Small intestine (tissue), 16 donors: ENCODE measurements at places on chromosomes 16 and 17.

- DNase-seq: no peak
Observed at GRCh38 chr17:11366272-11366850, 125.3 kb downstream of the SHISA6 start.

- no peak for DNase-seq
Observed at GRCh38 chr16:51440131-51440889, 289.2 kb upstream of the SALL1 start.

- DNase-seq: peak; percentile 32
Observed at GRCh38 chr16:2514333-2515179, 804 bp downstream of the ATP6V0C start.

- peak; percentile 90 for DNase-seq
Observed at GRCh38 chr17:14302431-14303099, 1.7 kb downstream of the HS3ST3B1 start.

DNA sequence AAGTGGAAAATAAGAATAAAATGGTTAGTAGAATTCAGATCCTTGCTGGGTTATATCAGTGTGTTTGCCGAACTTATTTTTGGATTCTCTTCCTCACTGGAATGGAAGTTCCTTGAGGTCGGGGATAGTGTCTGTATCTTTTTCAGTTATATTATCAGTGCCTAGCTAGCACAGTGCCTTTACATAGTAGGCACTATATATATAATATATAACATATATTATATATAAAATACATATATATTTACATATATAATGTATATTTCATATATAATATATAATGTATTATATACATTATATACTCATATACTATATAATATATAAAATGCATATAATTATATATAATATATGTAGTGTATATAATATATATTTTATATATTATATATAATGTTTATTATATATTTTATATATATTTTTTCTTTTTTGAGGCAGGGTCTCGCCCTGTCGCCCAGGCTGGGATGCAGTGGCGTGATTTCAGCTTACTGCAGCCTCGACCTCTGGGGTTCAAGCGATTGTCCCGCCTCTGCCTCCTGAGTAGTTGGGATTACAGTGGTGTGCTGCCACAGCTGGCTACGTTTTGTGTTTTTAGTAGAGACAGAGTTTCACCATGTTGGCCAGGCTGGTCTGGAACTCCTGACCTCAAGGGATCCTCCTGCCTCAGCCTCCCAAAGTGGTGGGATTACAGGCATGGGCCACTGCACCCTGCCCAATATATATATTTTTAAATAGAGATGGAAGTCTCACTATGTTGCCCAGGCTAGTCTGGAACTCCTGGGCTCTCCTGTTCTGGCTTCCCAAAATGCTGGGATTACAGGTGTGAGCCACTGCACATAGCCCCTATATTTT, 3.2 kb downstream of the NFATC3 start:
- DNase-seq: no peak

DNA sequence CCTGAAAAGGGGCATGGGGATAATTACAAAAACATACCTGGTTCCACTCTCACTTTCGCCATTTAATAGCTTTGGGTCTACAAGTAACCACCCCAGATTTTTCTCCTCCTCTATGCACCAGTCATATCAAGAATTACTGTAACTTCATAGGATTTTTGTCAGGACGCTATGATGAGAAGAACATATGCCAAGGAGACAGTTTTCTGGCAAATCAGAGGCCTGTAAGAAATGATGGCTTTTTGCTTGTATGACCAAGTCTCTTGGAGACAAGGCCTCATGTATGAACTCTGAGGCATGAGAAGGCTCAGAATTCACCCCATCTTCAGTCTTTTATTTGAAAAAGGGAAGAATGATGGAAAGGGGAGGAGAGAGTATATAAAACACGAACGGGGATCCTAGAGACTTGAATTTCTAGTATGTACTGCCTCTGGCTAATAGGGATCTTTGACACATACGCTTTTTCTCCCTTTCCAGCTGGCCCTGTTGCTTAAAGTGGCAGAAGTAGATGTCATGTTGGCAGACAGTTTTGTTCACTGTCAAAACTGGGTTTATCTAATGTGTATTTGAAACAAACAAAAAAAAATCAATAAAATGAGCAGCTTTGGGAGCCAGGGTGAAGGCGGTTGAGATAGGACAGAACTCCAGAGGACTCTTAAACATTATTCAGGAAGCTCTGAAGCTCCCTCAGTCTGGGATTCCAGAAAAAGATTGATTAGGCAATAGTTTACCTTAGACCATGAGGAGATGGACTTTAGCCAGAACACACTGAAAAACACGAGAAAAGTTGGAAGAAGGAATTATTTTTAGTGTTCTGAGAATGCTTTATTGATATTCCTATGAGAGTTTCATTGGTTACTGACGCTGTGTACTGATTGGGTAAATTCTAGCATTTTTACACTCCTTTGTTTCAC, 656.6 kb downstream of the WWOX start:
- DNase-seq: no peak

DNA sequence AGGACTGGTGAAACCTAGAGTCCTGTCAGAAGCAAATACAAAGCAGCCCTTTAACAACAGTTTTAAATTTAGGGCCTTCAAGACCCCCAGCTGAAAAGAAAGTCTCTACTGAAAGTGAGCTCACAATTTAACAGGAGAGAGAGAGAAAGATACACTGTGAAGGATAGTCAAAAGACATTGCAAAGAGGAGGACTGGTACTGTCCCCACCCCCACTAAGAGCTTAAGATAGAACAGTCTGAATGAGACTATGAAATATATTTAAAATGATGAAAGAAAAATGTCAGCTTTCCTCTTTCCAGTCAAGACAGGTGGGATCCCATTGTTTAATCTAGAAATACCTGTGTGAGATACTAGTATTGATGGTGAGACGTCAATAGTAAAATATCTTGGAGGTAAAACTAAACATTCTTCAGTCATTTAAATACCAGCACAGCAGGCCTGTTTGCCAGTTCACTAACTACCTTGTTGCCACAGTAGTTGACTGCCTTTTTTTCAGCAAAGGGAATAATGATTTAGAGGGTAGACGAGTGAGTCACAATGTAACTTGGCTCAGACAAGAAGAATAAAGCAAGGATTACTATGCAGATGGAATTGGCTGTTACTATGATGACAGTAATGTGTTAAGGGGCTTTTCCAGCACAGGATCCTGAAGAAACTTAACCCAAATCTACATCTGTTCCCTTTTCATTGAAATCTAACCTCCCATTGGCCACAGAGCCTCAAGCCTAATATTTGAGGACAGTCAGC, 47.2 kb upstream of the RASL10B start:
- DNase-seq: no peak

DNA sequence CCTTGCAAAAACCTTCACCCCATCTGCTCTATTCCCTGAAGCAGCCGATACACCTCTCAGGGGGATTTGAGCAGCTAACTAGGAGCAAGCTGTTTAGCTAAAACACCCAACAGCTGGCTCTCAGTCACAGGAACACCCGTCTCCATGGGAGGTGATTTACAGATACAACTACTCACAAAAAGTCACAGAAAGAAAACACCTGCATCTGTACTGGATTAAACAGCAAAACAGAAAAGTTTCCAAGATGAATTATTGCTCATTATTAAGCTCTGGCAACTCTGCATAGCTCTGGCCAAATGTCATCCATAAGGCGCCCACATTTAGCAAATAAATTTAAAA, 22.3 kb downstream of the GJC1 start:
- DNase-seq: no peak

- no peak for DNase-seq
Observed at GRCh38 chr16:70635336-70636016, 10.9 kb upstream of the IL34 start.

- DNase-seq: peak; percentile 16
Observed at GRCh38 chr16:57999971-58000705, at the start of gene ZNF319. TSS of gene ZNF319 (minus strand) at chr16:58000672. CDS start at chr16:57998265, 2,407 bp downstream.

DNA sequence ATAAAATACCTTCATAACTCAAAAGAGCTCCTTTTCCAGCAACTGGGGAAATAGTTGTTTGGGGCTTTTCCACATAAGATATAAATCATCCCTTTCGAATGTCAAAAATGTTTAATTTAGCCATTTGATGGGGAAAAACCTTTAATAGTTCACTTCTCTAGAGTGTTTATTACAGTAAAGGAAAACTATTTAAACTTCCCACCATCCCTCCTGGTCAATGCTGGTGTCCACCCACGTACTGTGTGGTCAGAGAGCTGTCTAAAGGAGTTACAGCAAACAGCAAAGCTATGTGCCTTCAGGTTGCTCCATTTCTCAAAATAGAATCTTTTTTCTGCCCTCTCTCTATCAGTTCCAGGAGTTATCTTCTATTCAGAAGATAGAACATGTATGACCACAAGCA, 33.5 kb downstream of the KANSL1 start:
- no peak for DNase-seq

GRCh38 chr17:8954339-8954738, 11.2 kb downstream of the PIK3R5 start:
- DNase-seq: peak; percentile 24

DNA sequence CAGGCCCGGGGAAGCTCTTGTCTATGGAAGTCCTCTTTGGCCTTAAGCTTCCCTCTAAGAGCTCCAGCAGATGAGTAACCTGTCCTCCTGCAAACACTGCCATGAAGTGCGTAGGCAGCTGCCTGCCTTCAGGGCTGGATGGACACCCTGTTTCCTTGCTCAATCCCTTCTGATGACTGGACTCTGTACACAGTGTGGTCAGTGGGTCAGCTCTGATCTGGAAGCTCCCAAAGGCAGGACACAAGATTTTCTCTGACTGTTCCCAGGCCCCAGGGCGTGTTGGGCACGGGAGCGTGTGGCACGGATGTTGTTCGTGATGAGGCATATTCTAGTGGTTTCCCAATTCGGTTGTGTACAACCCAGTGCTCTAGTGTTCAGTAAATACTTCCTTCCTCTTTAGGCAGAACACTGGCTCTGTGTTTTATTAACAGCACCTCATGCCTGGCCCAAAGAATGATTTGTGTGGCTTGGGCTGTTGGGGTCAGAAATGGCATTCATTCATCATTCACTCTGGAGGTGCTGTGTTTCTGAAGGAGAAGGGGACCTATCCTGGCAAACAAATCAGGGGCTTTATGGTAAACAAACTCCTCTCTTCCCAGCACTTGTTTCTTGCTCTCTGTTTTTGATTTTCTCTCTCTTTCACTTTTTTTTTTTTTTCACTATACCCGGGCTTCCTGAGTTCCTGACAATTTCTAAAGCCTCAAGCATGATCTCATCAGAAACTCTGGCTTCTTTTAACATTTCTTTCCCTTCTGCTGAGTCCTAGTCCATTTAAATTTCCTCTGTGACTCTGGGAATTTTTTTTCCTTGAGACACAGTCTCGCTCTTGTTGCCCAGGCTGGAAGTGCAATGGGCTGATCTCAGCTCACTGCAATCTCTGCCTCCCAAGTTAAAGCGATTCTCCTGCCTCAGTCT, 12.0 kb upstream of the RNF157 start:
- DNase-seq: no peak

- no peak for DNase-seq
Observed at GRCh38 chr17:43800736-43801135, 20.5 kb downstream of the CFAP97D1 start.

- DNase-seq: no peak
Observed at GRCh38 chr17:57622683-57623433, 122.2 kb downstream of the CCDC182 start.

GRCh38 chr17:3400055-3400454, 1.8 kb upstream of the OR1E1 start:
- DNase-seq: no peak

DNA sequence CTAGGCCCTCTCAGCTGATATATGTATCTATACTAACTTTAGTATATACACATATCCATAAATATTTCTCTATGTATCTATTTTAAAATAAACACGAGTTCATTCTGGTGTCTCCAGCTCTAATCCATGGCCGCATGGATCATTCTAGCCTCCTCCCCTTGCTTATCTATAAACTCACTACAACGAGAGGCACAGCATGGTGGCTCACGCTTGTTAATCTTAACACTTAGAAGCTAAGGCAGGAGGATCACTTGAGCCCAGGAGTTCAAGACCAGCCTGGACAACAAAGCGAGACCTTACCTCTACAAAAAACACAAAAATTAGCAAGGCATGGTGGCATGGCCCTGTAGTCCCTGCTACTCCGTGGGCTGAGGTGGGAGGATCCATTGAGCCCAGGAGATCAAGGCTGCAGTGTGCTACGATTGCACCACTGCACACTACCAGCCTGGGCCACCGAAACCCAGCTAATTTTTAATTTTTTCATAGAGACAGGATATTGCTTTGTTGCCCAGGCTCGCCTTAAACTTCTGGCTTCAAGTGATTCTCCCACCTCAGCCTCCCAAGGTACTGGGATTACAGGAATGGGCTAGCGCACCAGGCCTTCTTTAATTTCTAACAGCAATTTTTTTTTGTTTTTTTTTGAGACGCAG, 3.9 kb upstream of the ZNF207 start:
- DNase-seq: no peak

DNA sequence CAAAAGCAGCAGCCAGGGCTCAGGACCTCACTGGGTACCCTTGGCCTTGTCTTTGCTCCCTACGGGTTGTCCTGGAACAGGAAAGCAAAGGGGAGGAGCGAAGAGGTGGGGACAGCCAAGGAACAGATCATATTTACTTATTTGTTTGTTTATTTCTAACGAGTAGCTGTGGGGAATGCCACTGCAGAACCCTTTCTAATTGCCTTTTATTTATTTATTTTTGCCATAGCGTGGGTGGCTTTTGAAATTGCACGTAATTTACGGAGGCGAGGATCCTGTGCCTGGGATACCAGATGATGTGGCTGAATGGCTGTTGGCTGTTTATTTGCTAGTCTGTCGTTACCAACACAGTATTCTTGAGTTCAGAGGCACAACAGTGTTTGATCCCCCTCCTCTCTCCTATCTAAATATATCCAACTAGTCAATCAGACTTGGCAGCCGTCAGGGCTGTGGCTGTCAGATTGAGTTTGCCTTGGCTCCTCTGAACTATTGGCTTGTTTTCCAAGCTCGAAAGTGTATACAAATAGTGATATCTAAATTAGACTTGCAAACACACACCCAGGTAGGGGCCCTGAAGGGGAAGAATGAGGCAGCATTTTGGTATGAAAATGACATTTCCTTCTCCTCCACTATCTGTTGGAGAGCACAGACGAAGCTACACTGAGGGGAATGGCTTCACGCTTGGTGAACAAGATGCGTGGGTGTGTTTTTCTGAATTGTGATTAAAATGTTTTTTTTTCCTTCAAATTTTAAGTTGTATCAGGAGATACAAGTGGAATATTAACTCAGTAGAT, 110.4 kb downstream of the MSI2 start:
- DNase-seq: no peak

DNA sequence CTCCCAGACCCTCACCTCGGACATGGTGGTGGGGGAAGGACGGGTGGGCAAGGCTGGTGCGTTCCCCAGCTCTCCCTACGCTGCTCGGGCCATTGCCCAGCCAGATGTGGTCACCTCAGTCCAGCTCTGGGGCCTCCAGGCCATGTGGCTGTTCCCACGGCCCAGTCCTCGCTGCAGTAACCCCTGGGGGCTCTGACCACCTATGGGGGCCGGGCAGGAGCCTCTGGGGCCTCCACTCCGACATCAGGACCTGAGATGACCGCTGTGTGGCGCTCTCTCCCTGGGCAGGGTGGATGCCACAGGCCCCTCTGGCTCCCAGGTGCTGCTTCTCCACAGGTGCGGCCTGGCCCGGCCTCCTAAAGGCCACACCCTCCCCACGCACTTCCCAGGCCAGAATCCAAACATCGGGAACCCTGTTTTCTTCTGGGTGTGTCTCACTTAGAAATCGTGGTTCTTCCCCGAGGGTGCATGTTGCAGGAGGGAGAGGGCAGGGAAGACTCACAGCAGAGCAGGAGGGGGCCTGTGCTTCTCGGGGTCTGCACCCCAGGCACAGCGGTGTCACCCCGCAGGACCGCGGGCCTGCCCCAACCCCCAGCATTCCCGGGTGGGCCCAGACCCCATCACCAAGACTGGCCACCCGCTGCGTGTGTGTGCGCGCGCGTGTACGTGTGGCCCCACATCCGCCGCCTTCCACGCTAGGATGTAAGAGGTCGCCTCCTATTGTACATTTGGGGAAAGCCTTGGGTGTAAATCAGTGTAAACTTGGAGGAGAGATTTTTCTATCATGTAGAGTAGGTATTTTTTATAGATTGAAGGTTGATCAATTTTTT, 5.9 kb upstream of the CAPN15 start:
- peak; percentile 58 for DNase-seq
